ENCODE measurements at places on chromosomes 11 and 22. TPM values are rescaled to one million over a fixed set of nuclear protein-coding genes. Genes with fewer than 3 reads are reported as not detected.

TEAD1 gene
- 152 TPM for total RNA-seq

C2CD3 gene
- 25.2 TPM for total RNA-seq

OR10A2 gene
- not detected for total RNA-seq

MIAT gene
- total RNA-seq: 3.3 TPM

MS4A4A gene
- total RNA-seq: not detected

ART1 gene
- not detected for total RNA-seq

PATE2 gene
- not detected for total RNA-seq

C11orf52 gene
- total RNA-seq: 0.42 TPM

CATSPERZ gene
- total RNA-seq: not detected

SNX15 gene
- 30.0 TPM for total RNA-seq

GLYATL2 gene
- 0.24 TPM for total RNA-seq

CALCA gene
- not detected for total RNA-seq

GLYAT gene
- not detected for total RNA-seq

LMO2 gene
- 0.70 TPM for total RNA-seq

CRYBB1 gene
- not detected for total RNA-seq

DEUP1 gene
- not detected for total RNA-seq

OR5P2 gene
- not detected for total RNA-seq
